A172 (cell line): ENCODE measurements at places on chromosomes 12 and 14.

DNA sequence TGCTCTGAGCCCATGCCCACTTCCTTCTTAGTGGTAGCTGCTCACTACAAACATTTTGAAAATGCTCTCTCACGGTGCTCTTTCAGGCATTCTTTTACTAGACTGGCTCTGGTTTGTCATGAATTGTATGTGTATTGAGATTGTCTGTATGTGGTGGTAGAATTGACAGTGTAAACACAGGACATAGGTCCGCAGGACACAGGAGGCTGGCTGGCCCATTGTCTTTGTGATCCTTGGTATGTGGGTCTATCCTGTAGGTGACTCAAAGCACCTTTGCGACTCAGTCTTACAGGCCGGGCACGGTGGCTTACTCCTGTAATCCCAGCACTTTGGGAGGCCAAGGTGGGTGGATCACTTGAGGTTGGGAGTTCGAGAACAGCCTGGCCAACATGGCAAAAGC is 250.9 kb downstream of the C12orf75 start:
- no peak for DNase-seq

DNA sequence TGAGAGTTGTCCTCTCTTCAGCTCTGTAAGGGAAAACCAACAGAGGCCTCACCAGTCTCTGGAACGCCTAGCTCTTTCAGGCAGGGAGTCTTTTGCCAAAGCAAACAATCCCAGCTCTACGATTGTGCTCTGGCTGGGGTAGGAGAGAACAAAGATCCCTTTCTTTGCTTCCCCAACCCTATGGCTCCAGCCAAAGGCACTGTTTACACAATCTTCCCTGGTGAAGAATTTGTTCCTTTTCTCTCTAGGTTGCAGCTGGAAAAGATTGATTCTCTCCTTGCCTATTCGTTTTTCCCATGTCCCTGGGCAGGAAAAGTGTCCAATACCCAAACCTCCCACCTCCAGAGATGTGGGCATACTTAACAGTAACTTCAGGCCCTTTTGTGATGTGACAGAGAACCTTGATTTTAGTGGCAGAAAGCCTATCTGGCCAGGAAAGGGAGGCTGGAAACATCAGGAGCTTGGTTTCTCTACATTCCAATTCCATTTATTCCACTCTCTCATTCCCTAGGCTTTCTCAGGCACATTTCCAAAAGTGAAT is 16.8 kb downstream of the ATP5MC2 start:
- peak; percentile 68 for DNase-seq

DNA sequence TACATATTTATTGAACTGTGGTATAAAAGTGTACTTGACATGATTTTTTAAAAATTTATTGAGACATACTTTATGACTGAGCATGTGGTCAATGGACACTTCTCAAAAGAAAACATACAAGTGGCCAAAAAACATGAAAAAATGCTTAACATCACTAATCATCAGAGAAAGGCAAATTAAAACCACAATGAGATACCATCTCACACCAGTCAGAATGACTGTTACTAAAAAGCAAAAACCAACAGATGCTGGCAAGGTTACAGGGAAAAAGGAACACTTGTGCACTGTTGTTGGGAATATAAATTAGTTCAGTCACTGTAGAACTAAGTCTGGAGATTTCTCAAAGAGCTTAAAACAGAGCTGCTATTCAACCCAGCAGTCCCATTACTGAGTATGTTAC is 1177.6 kb downstream of the GALC start:
- no peak for DNase-seq

DNA sequence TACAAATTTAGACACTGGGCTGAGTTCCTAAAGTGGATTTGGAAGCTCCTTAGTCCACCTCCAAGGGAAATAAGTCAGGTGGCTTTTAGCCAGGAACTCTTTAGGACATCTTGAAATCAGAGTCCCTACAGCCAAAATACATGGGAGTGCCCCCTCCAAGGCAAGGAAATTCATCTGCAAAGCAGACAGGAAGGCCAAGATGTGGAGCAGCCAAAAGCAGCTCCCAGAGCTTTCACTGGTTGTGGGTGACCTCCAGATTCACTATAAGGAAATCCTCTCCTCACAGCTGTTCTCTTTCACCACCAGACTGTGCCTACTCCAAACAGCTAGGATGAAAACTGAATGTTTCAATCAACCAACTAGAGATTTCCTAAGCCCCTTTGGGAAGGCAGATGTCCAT is 6.6 kb downstream of the TTC9 start:
- no peak for DNase-seq

- DNase-seq = no peak
Measured at GRCh38 chr12:114218136-114218535, 187.8 kb downstream of the TBX5 start.

DNA sequence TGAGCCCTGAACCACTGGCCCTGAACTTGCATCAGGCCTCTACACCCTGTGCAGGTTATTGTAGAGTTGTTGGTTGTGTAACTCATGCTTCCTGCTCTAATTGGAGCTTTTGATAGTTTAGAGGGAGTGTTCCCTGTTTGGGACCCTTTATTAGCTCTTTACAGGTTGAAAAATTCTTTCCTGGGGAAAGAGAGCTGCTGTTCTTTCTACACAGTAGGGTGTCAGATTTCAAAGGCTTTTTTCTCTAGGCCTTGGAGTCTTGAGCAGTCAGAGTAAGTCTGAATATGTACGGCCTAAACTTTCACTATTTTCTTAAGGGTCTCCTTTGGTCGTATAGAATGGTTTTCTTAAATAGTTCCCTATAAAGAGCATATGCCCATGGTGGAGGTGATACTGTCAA is 60.8 kb upstream of the NEDD1 start:
- DNase-seq = no peak

GRCh38 chr12:98371419-98371818 is 144.0 kb upstream of the TMPO start:
- DNase-seq = peak; percentile 36

GRCh38 chr12:2795291-2796186 is 769 bp downstream of the FKBP4 start:
- peak; percentile 12 for DNase-seq

DNA sequence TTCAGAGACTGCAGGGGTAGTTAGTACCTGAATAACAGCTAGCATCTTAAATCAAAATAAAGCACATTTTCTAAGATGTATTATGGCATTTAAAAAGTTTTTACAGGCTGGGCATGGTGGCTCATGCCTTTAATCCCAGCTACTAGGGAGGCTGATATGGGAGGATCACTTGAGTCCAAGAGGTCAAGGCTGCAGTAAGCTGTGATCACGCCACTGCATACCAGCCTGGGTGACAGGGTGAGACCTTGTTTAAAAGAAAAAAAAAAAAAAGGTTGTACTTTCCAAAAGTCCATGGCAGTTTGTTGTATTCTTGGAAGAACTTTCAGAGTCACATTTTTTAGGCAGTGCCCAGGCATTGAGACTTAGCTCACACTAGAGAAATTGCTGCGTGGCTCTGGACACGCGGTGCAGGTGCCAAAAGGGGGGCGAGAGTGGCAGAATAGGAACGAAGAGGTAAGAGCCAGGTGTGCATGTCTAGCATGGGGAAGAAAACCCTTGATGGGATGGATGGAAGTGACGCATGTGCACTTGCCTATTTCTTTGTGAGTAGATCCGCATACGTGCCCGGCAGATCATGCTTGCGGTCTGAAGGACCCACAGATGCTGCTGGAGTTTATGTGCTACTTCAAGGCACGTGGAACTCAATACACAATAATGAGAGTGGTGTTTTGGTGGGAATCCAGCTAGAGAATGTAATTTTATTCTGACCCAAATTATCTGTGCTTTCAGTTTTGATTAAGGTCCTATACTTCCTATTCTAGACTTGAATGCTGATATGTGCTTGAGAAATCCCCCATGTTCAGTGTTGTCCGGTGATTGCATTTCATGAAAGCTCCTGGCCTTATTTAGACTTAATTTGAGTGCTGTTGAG is 11.9 kb downstream of the ANKRD13A start:
- DNase-seq = no peak

DNA sequence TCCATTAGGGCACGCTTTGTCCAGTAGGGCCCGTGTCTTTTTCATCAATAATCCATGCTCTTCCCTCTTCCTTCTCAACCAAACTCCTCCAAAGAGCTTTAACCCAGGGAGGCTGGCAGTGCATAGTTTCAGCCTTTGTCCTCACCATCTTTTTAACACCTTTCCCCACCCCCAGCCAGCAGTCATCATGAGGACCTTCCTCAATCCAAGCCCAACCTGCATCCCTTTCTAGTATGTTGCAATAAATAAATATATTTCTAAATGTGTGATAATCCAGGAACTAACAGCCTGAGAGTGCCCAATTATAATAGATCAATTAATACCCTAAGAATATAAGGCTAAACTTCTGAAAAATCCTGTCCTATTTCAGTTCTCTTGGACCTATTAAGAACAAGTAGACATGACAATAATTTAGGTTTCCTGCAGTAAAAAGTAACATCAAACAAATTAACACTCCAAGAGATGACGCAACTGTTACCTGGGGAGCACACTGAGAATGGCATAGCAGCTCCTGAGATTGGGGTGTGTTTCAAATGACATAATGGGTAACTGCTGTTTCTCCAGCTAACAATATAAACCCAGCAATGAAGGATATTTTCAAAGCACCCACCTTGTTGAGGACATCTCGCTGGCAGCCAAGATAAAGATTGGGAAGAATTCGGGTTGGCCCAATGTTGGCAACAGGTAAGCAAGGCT is 62.6 kb downstream of the DUSP16 start:
- no peak for DNase-seq

DNA sequence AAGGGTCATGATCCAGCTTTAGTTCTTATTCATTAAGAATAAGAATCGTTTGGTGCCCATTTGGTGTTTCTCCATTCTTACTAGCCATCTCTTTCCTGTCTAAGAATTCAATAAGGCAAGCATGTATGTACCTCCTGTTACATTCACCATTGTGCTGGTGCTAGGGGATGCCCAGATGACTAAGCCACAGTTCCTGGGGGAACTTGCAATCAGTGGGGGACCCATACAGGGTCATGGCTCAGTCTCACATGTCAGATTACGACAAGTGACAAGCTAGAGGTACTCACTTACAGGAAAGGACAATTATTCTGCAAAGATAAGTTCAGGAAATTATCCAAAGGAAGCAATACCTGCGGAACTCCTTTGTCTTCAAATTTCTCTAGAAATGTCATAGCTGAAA is 125.4 kb downstream of the STXBP6 start:
- no peak for DNase-seq

DNA sequence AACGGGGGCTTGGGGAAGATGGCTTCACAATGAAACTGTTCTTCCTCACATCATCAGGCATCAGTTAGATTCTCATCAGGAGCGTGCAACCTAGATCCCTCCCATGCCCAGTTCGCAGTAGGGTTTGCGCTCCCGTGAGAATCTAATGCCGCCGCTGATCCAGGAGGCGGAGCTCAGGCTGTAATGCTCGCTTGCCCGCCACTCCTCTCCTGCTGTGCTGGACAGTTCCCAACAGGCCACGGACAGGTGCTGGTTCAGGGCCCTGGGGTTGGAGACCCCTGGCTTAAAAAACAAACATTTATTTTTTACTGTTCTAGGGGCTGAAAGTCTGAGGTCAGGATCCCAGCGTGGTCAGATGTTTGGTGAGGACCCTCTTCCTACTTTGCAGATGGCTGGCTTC is 180.5 kb downstream of the FBXL14 start:
- no peak for DNase-seq

GRCh38 chr14:68088451-68088854 is 268.9 kb downstream of the RAD51B start:
- peak; percentile 42 for DNase-seq

GRCh38 chr14:77883131-77883846 is 83.4 kb downstream of the ADCK1 start:
- no peak for DNase-seq

DNA sequence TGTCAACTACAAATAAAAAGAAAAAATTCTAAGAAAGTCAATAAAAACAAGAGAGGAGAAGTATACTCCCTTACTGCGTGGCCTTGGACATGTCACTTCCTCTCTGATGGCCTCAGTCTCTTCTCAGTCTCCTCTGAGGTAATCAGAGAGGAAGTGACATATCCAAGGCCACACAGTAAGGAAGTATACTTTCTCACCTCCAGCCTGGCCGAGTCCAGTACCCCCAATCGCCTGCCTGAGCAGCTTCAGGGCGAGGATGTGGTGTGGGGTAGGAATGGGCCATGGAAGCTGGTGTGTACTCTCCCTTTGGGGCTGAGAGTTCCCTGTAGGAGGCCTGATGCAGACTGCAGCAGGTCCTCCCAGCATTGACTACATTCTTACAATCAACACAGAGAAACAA is 15.8 kb downstream of the VDR start:
- no peak for DNase-seq

- no peak for DNase-seq
Measured at GRCh38 chr14:76995279-76996035, 33.1 kb downstream of the IRF2BPL start.

- no peak for DNase-seq
Measured at GRCh38 chr12:33634544-33634943, 194.9 kb upstream of the SYT10 start.

GRCh38 chr12:116459011-116459875 is 99.9 kb upstream of the MAP1LC3B2 start:
- no peak for DNase-seq

DNA sequence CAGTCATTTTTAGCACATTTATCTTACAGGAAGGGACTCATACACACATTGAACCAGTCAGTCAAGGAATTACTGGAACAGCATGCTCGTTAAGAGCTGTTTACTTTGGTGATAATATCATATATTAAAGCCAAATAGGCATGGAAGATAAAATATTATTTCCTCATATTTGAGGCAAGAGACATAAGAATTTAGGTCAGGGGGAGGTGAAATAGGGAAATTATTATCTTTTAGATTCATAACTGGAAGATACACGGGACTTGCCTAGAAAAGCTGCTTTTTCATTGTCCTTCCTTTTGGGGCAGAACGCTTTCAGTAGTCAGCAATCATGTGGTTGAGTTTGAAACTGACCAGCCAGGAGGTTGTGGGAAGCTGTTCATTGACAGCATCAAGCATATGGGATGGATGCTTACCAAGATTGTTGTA is 72.5 kb downstream of the NTN4 start:
- no peak for DNase-seq

GRCh38 chr12:3820122-3820521 is 53.1 kb downstream of the PARP11 start:
- peak; percentile 49 for DNase-seq

DNA sequence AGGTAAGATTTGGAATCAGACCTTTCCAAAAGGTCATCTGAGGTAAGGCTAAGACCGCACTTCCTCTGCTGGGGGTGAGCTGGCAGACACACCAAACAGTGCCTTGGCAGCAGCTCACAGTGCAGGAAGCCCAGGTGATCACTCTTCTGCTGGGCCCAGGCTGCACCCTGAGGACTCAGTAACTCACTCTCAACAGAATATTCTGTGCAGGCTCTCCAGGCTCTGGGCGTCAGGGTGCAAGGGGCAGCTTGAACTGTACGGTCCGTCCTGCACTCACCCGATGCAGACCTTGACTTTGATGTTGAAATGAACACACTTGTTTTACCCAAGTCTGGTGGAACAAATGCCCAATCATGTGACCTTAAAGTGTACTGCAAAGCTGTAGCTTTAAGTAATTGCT is 6.0 kb downstream of the ALKBH2 start:
- no peak for DNase-seq

- DNase-seq = no peak
Measured at GRCh38 chr12:79329933-79330332, 360.8 kb downstream of the PAWR start.
